ENCODE measurements at places on chromosomes 12 and 14. TPM values are rescaled to one million over a fixed set of nuclear protein-coding genes. Genes with fewer than 3 reads are reported as not detected.

The GUCY2C gene
- 0.47 TPM for polyA plus RNA-seq

The OTOGL gene
- 1.4 TPM for polyA plus RNA-seq

The A2M gene
- 256 TPM for polyA plus RNA-seq

The KITLG gene
- polyA plus RNA-seq, result 27.5 TPM

The CPNE6 gene
- polyA plus RNA-seq, result not detected

The CD69 gene
- 5.2 TPM for polyA plus RNA-seq

The STK38L gene
- polyA plus RNA-seq, result 42.2 TPM

The GLI1 gene
- 22.8 TPM for polyA plus RNA-seq

The ST8SIA1 gene
- 6.6 TPM for polyA plus RNA-seq

The MGST1 gene
- polyA plus RNA-seq, result 33.8 TPM
